ENCODE measurements at places on chromosomes 16 and 17.
A peak's percentile ranks its signal among the peaks of the same experiment; 100 is the strongest.

GRCh38 chr17:50094243-50094752 is 853 bp upstream of the PDK2 start:
- DNase-seq: peak; percentile 81

DNA sequence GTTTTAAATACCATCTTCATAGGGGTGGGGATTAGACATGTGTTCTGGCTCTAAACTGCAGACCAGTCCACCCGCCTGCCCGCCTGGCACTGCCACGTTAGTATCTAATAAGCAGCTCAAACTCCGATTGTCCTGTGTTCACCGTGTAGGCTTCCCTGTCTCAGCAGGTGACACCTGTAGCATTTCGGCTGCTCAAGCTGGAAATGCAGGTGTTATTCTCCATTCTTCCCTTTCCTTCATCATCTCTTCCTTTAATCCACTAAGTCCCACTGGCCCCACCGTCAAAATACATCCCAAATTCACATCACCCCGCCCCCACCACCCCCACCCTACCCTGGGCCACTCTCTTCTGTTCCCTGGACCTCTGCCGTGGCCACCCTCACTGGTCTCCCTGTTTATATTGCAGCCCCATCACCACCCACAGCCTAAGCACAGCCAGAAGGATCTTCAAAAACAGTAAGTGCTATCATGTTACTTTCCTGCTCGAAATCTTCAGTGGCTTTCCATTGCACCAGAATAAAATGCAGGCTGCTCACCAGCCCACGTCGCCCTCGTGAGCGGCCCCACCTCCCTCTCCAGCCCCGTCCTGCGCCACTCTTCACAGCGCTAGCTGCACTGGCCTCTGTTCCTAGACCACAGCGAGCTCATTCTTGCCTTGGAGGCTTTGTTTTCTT is 65.1 kb downstream of the RTN4RL1 start:
- no peak for DNase-seq

DNA sequence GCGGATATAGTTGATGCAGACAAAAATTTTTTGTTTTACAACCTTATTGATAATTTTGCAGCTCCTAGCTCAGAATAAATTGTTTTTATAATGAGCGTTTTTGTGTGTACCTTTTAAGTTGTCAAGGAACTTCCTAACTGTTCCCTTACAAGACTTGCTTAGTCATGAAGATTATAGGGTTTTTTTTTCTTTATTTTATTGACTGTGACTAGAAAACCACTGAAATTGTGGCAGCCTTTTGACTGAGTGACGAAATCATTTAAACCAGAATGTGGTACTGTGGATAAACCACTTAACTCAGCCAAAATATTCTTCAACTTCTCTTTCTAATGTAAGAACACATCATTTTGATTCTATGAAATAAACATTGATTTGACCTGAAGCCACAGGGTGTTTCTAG is 40.8 kb upstream of the VPS4A start:
- DNase-seq: no peak

DNA sequence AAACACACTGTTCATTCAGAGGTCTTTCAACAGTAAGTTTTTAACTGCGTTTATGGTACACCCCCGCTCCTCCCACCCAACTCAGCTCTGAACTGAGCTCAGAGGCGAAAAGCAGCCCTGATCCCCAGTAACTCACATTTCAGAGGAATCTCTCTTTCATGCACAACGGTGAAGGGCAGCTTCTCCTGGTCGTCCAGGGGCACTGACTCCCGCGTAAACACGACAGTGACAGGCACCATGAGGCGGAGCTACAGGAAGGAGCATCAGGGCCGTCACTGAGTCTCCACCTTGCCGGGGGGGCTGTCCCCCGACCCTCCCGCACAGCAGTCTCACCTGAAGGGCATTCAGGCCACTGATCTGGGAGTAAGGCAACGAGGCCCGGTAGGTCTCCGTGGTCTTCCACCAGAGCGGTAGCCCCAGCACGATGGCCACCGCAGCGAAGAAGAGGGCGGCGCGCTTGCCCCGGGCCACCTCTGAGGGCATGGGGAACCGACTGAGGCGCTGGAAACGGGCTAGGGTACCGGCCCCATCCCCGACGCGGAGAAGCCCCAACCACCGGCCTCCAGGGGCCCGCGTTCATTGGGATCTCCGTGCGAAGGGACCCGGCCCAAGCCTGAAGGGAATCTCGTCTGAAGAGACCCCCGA is 486 bp downstream of the PIGS start:
- DNase-seq: no peak

- DNase-seq: no peak
These were observed 1.1 kb upstream of the DOC2A start for GRCh38 chr16:30011714-30012504.

DNA sequence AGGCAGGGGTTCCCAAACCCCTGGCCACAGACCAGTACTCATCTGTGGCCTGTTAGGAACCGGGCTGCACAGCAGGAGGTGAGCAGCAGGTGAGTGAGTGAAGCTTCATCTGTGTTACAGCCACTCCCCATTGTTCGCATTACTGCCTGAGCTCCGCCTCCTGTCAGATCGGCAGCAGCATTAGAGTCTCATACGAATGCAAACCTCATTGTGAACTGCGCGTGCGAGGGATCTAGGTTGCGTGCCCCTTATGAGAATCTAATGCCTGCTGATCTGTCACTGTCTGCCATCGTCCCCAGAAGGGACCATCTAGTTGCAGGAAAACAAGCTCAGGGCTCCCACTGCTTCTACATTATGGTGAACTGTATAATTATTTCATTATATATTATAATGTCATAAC is 25.1 kb upstream of the RMI2 start:
- no peak for DNase-seq

GRCh38 chr17:14745541-14745940 is 444.7 kb downstream of the HS3ST3B1 start:
- no peak for DNase-seq

DNA sequence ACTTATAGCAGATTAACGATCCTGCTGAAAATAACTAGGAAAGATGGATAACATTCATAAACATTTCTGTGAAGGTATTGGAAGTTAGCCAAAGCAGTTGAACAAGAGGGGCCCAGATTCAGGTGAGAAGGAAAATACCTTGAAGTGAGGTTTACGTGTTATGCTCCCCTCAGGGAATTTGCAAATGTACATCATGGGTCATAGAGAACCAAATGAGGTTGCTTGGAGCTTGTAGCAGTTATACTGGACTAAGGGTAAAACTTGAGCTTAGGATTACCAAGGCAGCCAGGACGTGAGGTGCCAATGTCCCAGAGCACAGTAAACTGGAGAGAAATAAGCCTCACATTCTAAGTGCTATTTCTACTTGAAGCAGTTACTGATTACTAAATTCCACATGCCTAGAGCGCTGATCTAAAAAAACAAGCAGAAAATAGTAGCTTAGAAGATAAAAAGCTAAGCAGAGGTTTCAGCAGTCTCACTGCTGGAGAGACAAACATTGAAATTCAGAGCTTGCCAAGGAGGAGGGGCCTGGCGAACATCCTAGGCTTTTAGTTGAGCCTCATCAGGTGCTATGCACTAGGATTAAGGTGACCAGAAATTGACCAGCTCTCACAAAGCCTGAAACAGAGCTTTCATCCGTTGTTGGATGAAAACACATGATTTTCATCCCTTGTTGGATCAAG is 136.7 kb upstream of the FAM20A start:
- DNase-seq: no peak

DNA sequence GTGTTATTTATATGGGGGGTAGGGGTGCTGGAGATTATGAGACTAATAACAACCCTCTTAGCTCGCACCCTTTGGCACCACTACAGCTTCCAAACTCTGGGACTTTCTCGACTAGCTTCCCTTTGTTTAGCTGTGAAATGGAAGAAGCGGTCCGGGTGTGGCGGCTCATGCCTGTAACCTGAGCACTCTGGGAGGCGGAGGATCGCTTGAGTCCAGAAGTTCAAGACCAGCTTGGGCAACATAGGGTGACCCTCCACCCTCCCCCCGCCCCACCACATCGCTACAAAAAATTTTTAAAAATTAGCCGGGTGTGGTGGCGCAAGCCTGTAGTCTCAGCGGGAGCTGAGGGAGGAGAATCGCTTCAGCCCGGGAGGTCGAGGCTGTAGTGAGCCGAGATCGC is 814 bp upstream of the CDH3 start:
- DNase-seq: no peak

DNA sequence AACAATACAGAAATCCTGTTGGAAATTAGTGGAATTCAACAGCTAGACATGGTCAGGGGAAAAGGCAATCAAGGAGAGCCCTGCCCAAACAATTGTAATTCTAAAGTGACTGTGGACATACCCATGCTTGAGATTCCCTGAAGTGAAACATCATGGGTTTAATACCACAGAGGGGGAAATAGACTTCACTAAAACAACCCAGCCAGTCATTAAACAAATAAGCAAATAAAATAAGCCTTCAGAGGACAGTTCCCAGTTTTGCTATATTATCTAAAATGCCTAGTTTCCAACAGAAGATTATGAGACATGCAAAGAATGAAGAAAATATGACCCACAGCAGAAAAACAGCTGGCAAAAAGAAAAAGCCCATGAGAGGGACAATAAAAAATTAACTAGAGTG is 376.3 kb downstream of the CDH8 start:
- no peak for DNase-seq

DNA sequence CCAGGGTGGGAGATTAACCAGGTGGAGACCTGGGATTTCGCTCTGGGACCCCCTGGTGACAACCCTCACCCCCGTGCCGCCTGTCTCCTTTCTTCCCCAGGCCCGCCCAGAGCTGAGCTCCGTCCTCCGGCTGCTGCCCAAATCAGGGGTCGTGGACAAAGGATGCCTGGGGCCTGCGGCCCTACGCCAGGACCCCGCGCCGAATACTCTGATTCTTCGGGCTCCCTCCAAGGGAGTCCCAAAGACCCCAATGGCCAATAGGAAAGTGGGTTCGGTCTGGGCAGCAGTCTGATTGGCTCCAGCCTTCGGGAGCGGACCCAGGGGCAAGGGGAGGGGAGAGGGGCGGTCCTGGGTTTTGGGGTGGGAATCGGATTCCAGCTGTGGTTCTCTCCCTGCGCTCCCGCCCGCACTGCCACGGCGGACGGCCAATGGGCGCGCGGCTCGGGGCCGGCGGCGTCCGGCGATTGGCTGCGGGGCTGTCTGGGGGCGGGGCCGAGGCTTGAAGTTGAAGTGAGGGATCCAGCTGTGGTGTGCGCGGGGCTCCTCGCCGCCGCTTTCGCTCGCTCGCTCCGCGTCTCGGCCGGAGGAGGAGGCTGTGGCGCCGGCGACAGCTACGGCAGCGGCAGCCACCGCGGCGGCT is at the start of gene CACNA1G:
Gene CACNA1G (plus strand): TSS at position 531 of the 640 bp plus-strand sequence. CDS start 745 bp downstream, outside the sequence.
- DNase-seq: peak; percentile 62
